ENCODE measurements at places on chromosomes 6 and 20.

GRCh38 chr6:68497927-68498326 is 137.2 kb upstream of the ADGRB3 start:
- no peak for DNase-seq

DNA sequence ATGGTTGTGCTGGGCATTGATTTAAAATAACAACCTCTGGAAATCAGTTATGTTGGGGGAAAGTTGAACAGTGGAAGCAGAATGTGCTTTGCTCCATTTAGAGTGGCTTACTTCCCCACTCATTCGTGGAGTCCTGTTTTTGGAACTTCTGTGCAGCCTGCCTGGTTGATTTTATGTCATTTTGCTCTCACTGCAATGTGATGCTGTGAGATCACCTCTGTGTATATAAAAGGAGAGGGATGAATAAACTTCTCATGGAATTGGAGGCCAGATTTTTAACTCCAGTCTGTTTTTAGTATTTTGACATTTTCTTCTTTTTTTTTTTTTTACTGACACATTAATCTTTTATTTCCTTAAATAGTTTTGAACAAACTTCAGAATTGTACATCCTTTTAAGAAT is 139.0 kb downstream of the FNDC1 start:
- no peak for DNase-seq

- DNase-seq, result no peak
Observed at GRCh38 chr6:132471787-132472186, 41.1 kb downstream of the STX7 start.

- DNase-seq, result no peak
Observed at GRCh38 chr6:128135325-128135724, 234.5 kb upstream of the THEMIS start.

DNA sequence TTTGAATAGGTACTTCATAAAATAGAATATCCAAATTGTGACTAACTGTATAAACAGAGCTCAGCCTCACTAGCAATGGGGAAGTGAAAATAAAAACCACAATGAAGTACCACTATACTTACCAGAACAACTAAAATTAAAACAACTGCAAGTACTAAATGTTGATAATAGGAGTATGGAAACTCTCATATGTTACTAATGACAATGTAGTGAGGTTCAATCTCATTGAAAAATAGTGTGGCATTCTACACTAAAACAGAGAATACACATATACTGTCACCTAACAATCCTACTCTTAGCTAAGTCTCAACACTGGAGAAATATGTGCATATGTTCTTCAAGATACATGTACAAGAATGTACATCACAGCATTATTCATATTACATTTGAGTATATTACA is 132.0 kb upstream of the CARMIL1 start:
- no peak for DNase-seq

DNA sequence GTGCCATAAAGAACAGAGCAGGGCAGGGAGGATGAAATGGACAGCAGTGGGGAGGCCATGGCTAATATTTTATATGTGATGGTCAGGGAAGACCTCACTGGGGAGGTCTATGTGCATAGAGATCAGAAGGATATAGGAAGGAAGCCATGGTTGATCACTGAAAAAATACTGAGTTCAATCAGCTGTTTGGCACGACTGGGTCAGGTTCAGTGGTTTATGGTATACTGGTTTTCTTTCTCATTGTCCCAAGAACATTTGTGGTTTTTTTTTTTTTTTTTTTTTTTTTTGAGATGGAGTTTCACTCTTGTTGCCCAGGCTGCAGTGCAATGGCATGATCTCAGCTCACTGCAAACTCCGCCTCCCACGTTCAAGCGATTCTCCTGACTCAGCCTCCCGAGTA is 78.3 kb upstream of the TIAM2 start:
- no peak for DNase-seq

DNA sequence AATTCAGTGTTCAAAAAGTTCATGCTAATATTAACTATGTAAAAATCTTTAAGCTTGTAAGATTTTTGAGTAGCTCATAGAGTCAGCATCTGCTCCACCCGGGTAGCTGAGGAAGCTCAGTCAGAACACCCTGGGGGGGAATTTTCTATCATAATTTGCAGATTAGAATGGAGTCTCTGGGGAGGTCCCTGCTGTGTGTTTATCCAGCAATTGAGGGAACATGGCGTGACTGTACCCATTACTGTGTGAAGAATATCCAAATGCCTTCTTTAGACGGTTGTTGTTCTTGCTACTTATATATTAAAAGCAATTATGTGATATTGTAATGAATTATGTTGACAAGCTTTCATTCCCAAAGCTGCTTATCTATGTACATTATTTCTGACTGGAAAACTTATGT is 64.8 kb downstream of the AIG1 start:
- no peak for DNase-seq

GRCh38 chr6:116616737-116617053 is 416 bp downstream of the RSPH4A start:
- DNase-seq, result no peak

GRCh38 chr6:168607272-168608112 is 166.5 kb downstream of the SMOC2 start:
- no peak for DNase-seq

DNA sequence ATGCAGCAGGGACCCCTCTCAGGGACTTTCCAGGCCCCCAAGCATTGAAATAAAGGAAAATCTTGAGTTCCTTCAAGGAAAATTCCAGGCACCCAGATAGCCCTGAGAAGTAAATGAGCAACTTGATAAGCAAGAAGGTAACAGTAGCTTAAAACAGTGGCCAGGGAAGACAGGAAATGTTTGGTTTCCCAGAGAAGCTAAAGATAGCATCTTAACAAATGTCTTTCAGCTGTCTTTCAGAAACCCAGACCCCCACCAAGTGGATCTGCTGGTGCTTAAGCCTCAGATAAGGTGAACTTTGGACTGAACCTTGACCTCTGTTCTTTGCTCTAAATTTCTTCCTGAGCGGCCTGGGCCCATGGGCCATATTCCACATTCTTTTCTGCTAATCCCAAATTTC is 117.8 kb upstream of the CST7 start:
- DNase-seq, result no peak

DNA sequence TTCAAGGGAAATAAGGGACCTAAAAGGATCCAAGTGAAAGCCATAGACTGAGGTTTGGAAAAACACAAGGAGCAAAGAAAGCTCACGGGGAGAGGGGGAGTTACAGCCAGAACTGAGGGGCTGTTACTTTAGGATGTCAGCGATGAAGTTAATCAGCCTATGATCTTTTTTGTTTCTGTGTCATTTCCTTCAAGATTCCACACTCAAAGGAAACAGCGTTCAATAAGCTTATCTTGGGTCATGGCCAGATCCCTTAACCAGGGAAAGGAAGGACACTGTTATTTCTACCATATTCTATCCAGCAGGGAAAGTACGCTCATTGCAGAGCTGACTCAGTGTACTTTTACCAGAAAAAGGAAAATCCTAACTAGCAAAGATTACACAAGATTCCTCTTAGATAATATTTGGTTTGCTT is 132.8 kb downstream of the PFDN4 start:
- DNase-seq, result no peak

GRCh38 chr20:53922901-53923314 is 147.5 kb downstream of the BCAS1 start:
- DNase-seq, result no peak

- no peak for DNase-seq
Observed at GRCh38 chr6:6256886-6257285, 63.6 kb downstream of the F13A1 start.

GRCh38 chr6:43510827-43511163 is 649 bp upstream of the LRRC73 start:
- DNase-seq, result no peak

GRCh38 chr20:34435589-34435988 is 72.5 kb downstream of the ITCH start:
- no peak for DNase-seq

DNA sequence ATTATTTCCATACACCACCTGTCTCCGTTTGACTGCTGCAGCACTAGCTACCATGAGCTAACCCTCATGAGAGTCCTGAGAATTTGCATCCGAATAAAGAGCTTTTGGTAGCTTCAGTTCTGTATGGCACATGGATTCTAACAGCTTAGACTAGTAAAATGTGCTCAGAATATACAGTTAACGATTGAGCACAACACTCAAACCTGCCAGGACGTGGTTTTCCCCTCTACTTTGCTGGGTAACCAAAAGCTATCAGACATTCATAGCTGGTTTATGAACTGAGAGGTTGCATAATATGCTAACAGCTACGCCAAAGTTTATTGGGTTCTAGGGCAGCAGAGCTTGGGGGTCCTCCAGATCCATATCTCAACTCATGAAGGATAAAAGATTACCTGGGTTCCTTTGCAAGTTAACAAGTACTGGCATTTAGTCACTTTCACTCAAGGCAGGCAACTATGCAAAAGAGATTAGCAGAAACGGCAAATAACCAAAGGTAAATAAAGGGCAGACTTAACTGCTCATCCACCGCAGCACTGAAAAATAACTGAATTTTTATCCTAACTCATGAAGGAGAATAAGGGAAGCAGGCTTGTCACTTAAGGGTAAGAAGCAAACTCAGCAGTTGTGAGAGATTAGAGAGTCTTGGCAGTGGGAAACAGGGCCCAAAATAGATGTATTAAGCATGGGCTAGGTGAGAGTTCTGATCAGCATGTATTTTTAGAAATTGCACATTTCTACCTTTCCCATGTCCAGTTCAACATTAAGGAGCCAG is 29.4 kb downstream of the NUDT3 start:
- no peak for DNase-seq

DNA sequence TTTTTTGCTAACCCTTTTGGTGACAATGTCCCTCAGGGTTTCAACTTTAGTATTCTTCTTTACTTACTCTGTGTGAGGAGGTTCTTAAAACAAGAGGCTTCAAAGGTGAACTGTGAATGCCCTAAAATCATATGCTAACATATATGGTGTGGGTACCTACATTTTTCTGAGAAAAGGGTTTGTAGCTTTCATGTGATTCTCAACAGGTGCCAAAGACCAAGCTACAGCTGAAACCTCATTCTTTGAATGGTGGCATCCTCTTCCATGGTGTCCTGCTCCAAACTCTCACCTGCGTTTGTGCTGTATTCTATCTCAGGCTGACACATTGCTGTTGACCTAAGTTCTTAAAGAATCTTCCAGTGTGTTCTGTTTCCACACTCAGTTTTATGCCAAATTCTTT is 177.3 kb downstream of the PRL start:
- DNase-seq, result no peak

DNA sequence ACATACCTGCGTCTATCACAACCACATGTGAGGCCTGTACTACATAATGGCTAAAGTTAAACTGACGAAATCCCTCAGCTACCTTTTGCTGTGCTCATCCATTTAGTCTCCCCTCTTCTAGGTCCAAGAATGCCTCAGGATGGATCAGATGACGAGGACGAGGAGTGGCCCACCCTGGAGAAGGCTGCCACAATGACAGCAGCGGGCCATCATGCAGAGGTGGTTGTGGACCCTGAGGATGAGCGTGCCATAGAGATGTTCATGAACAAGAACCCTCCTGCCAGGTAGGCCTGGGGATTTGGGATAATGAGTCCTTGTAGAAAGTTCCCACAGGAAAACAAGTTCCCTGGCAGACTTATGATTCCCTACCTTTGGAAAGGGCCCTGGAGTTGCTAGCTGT is 6.0 kb downstream of the BYSL start:
- DNase-seq, result no peak

GRCh38 chr20:14193443-14193842 is 144.0 kb downstream of the FLRT3 start:
- DNase-seq, result no peak

DNA sequence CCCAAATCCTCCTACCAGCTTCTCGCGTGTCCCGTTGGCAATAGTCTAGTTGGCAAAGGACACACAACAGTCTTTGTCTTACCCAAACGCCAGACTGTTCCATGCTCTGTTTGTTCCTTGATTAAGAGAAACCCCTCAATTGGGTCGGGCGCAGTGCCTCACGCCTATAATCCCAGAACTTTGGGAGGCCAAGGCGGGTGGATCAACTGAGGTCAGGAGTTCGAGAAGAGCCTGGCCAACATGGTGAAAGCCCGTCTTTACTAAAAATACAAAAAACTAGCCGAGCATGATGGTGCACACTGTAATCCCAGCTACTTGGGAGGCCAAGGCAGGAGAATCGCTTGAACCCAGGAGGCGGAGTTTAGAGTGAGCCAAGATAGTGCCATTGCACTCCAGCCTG is 153.7 kb downstream of the GRM4 start:
- no peak for DNase-seq

DNA sequence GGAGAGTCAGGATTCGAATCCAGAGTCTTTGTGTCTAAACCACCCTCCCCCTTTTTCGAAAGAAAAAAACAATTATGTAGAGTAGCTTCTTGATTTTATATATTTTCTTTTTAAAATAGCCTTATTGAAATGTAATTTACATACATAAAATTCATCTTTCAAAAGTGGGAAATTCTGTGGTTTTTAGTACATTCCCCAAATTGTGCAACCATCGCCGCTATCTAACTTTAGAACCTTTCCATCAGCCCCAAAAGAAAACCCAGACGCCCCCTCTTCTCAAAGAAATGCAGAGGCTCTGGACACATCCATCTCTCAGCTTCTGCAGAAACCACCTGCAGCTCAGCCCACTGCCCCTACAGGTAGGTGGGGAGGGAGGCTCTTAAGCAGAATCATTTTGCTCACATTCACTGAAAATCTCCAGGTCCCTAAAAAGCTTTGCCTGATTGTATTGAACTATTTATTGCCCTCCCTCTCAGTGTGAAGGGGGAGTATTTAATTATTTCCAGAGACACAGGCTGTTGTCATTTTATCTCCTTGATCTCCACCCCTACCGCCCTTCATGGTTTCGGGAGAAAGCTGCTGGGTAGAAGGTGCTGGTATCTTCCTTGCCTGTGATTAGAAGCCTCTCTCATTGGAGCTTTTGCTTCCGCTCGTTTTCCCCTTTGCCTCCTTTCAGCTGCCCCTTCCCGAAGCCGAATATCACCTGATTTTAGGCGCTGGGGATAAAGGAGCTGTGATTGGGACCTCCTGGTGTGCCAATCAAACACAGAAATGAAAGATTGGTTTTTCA is 68.7 kb upstream of the KCNG1 start:
- no peak for DNase-seq

DNA sequence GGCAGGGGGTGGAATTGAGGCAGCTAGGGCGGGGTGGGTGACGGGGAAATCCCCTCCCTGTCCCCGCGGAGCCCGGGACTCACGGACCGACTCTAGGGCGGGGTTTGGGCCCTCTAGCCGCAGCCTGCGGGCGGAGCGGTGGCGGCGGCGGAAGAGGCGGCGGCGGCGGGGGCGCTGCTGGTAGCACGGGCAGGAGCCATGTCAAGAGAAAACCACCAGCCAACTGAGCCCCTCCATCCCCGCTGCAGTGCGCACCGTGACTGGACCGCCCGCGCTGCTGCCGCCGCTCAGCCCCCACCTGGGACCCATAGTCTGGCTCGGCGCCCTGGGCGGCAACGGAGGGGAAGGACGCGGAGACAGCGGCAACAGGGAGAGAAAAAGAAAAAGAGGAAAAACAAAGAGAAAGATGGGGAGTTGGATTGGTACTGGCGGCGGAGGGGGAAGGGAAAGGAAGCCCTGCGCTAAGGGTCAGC is 1.2 kb upstream of the C6orf62 start:
- DNase-seq, result peak; percentile 58

GRCh38 chr6:44681761-44682160 is 294.3 kb downstream of the CDC5L start:
- no peak for DNase-seq

GRCh38 chr6:90460051-90460450 is 126.8 kb downstream of the MAP3K7 start:
- DNase-seq, result no peak
